ENCODE measurements at places on chromosomes 1 and 21.

GRCh38 chr1:172948457-172948856 is 102.3 kb downstream of the TNFSF18 start:
- no peak for DNase-seq

DNA sequence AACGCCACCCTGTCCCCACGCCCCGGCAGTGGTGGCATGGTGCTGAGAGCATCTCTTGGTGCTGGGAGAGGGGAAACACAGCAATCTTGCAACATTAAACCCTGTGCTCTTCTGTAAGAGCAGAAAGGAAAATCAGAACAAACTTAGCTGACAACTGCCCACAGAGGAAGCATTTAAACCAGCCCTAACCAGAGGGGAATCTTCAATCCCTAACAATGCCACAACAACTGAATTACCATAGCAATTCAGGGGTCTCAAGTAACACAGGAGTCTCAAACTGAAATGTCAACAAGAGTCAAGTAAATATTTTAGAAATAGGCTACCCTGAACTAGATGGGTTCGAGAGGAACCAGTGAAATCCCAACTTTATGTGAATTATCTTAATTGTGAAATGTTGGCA is 1983.6 kb downstream of the NCAM2 start:
- no peak for DNase-seq

- DNase-seq = no peak
Observed at GRCh38 chr1:112011202-112011601, 21.7 kb upstream of the KCND3 start.

- DNase-seq = no peak
Observed at GRCh38 chr1:117511273-117511672, 94.6 kb upstream of the TENT5C start.

DNA sequence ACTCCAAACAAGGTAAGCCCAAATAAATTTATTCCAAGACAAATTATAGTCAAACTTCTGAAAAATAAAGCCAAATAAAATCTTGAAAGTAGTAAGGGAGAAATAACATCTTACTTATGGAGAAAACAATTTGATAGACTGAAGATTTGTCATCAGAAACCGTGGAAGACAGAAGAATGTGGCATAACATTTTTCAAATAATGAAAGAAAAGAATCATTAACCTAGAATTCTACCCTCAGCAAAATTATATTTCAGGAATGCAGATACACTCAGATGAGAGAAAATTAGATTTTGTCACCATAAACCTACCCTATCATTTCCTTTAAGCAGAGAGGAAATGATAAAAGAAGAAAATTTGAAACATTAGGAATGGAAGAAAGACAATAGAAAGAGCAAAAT is 27.3 kb upstream of the PADI1 start:
- DNase-seq = no peak

GRCh38 chr1:41813755-41814745 is 104.7 kb downstream of the HIVEP3 start:
- no peak for DNase-seq

DNA sequence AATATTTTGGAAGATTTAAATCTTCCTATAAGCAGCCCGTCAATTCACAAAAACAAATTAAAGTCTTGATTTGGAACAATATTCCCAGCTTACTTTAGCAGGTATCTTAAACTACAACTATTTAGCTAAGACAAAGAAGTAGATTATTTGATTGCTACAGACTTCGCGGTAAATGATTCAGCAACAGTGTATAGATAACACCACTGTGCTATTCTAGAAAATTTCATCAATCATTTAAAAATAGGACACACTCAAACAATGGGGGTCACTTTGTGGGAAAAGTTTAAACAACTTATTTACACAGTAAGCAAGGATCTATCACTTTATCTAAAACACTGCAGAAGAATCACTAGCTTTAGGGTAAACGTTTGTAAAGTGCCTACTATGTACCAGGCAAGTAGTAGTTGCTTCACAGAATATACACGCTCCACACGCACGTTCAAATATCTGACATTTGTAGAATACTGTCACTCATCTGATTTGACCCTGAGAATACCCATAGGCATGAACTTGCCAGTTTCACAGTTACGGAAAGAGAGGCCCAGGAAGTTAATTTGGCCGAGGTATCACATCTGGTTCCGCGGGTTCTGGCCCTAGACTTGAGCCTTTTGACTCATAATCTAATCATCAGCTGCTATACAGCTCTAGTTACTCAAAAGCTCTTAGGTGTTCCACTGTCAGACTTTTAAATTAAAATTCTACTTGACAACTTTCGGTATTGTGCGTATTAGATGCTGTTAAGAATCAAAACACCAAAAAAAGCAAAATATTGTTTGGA is 876 bp downstream of the DENND2C start:
- DNase-seq = no peak

DNA sequence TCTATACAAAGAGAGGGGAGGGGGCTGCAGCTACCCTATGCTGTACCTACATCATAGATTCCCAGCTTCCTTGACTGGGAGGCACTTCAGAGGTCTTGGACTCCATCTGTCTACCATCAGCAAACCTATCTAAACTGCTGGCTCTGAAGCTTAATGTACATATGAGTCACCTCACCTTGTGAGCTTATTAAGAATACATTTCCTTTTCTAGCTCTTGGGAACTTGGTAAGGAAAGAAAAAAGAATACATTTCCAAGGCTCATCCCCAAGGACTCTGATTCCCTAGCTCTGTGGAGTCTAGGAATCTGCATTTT is 50.0 kb upstream of the PRELP start:
- DNase-seq = no peak

DNA sequence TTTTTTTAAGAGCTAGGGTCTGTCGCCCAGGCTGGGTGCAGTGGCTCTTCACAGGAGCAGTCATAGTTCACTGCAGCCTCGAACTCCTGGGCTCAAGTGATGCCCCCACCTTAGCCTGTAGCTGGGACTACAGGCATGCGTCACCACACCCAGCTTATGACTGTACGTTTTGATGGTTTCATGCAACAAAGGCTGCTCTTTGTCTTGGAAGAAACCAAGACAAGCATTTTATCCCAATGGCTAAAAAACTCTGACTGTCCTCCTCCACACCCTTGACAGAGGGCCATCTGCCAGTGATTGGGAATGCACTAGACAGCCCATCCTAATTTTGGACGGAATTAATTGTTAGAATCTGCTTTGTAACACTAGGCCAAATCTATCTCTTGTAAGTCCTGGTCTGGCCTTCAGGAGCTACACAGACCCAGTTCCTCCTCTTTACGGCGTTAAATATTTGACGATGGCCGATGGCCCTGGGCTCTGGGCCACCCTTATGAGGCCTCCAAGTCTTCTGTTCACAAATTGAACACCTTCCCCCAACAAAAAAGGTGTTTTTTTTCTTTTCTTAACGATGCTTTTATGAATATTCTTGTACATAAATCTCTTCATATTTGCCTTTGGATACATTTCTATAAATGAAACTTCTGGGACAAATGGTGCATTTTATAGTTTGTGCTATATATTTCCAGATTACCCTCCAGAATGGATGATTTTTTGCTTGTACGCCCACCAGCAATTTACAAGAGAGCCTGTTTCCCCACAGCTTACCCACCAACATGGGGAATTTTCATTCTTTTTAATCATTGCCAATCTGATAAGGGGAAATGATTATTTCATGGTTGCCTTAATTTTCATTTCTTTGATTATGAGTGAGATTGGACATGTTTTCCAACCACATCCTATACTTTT is 104.8 kb upstream of the SLC25A33 start:
- DNase-seq = no peak

- no peak for DNase-seq
Observed at GRCh38 chr1:155537193-155537592, 25.4 kb downstream of the ASH1L start.

- no peak for DNase-seq
Observed at GRCh38 chr1:156684227-156684782, 7.1 kb upstream of the NES start.

- no peak for DNase-seq
Observed at GRCh38 chr1:69073176-69073575, 494.5 kb upstream of the LRRC7 start.

GRCh38 chr1:155472491-155473083 is 90.0 kb downstream of the ASH1L start:
- DNase-seq = no peak

GRCh38 chr21:25742900-25743299 is 8.1 kb downstream of the GABPA start:
- no peak for DNase-seq

- DNase-seq = peak; percentile 23
Observed at GRCh38 chr1:28259934-28260802, 850 bp downstream of the SESN2 start.

DNA sequence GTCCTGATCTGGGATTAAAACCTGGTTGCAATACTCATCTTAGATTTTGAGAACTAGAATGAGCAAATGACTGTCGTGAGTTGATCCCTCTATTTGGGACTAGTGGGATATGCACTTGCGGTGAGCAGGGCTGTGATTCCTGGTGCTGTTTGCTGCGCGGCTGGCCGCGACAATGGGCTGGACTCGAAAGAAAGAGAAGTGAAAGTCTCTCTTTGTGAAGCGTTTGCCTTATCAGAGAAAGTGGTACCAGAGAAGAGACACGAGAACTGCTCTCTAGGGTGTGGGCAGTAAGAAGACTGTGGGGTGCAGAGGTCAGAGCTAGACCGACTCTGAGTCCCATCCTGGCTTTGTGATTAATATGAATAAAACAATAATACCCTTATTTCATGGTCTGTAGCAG is 8.6 kb downstream of the ST6GALNAC3 start:
- DNase-seq = no peak

GRCh38 chr1:246580497-246581370 is 14.5 kb downstream of the CNST start:
- no peak for DNase-seq

- no peak for DNase-seq
Observed at GRCh38 chr1:243944429-243945160, 94.6 kb upstream of the AKT3 start.

- DNase-seq = peak; percentile 74
Observed at GRCh38 chr1:154157520-154158306, 2.8 kb upstream of the NUP210L start.

GRCh38 chr21:35398346-35398982 is 349.4 kb upstream of the RUNX1 start:
- no peak for DNase-seq

DNA sequence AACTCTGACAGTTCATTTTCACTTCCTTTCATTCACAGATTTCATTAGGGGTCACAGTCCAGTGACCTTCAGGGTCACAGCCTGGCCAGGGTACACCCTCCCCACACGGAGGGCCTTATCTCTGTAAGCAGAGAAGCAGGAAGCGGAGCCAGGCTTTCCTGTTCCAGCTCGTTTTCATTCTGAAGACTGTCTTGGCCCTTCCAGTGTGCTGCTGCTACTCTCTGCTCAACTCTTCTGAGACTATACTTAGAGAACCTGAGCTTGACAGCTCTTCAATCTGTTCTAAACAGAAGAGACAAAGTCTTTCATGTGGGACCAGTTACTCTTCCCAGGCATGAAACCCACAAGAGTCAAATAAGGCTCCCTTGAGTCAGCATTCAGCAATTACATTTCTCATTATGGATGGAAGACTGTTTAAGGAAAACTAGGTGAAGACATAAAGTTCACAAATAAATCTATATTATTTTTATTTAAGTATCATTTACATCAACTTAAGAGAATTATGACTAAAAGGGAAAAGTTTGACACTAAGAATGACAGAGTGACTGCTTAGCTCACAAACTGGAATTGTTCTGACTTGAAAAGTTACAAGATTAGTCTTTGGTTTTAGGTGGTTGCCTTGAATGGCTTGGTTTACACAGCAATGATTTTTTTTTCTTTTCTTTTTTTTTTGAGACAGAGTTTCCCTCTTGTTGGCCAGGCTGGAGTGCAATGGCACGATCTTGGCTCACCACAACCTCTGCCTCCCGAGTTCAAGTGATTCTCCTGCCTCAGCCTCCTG is 4.8 kb upstream of the TDRD10 start:
- DNase-seq = no peak

- DNase-seq = no peak
Observed at GRCh38 chr1:153741986-153742385, 14.1 kb downstream of the INTS3 start.

DNA sequence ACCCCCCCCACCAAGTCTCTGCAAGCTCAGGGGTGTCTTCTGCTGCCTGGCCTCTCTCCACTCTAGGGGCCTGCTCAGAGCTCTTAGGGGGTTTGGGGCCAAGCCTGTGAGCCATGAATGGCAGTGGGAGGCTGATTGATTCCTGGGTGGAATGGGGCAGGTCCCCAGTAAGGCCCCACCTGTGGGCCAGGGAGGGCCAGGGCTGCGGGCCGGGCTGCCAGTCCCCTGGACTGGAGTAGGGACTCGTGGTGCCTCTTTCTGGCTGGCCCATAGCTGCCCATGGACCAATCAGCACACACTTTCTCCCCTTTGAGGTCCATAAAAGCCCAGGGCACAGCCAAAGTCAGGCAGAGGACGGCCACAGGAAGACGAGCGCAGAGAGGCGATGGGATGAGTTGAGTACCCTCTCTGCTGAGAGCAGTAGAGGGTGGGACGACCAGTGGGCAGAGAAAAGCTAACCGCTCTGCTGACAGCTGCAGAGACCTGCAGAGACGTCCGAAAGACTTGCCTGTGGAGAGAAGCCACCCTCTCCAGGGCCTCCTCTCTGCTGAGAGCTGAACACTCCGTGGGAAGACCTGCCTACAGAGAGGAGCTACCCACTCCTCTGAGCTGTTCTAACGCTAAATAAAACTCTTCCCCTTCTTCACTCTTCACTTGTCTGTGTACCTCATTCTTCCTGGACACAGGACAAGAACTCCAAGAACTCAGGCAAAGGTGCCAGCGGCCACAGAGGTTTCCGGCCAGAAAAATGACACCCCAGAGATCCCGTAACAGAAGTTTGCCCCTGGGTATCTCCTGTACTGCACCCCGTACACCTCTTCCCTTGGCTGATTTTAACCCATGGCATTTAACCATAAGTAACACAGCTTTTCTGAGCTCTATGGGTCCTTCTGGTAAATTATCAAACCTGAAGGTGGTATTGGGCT is 38.2 kb upstream of the TARDBP start:
- no peak for DNase-seq

GRCh38 chr1:150552128-150552910 is 3.1 kb downstream of the ADAMTSL4 start:
- DNase-seq = peak; percentile 94

DNA sequence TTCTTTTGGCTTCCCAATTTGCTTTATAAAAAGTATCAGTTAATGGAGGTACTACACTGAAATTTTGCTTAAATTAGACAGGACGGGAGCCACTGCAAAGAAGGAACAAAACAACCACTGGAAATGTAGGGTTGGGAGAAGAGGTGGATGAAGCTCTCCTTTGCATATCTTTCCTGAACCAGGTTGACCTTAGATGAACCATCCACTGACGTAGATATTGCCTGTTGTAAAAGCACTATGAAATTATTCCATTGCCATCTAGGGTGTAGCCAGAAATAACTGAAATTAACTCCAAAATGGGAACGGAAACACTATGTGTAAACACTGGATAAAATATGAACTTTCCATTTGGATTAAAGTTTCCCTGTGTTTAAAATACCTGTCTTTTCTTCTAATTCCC is 1.2 kb upstream of the ABL2 start:
- DNase-seq = no peak
